Activated T-helper 1 cell treated with anti-CD3 and anti-CD28 coated beads, Interleukin-12 subunit alpha, Interleukin-12 subunit beta, Interleukin-2, Interleukin-4 antibody, amounts not matched to agents 30 ng/mL and 10 ng/mL and 1 ng/mL, durations not matched to agents 14 hours and 24 hours and 36 hours (primary cell): ENCODE measurements at places on chromosomes 2 and 18. TPM values are rescaled to one million over a fixed set of nuclear protein-coding genes. Genes with fewer than 3 reads are reported as not detected.

DNA sequence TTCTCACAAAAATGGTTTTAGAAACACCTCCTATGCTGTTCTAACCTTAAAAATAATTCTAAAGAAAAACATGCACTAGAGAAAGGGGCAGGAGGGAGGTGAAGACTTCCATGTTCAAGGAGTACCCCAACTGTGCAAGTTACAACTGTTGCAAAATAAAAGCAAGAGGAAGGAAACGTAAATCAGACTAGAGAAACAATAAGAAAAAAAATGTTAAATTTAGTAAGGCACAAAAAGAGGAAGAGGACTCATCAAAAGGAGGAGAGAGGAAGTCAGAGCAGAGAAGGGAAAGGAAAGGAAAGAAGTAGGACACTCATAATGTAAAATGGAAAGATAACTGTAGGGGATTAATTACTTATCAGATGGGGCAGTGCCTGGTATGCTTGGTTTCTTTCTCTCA, 34.1 kb downstream of the RAPH1 start:
- DNase-seq = no peak

The FASTKD1 gene
- 50.3 and 50.4 TPM in 2 replicates for total RNA-seq

GRCh38 chr2:221529943-221530652, 42.0 kb downstream of the EPHA4 start:
- DNase-seq = no peak

GRCh38 chr2:231745303-231746038, 35.6 kb downstream of the PDE6D start:
- DNase-seq = no peak

The CCDC102B gene
- 1.1 TPM in 2 replicates for total RNA-seq

GRCh38 chr2:119208791-119209203, 14.8 kb upstream of the STEAP3 start:
- DNase-seq = no peak

GRCh38 chr2:85253890-85254289, 73.9 kb downstream of the TGOLN2 start:
- DNase-seq = no peak

The FKBP7 gene
- 2.9 and 4.5 TPM in 2 replicates for total RNA-seq

- DNase-seq = no peak
These were observed 260.9 kb downstream of the ICOS start for GRCh38 chr2:204197336-204198005.

GRCh38 chr2:16485251-16485650, 180.4 kb downstream of the CYRIA start:
- no peak for DNase-seq

The TNFAIP6 gene
- not detected in 2 replicates for total RNA-seq

The EGR4 gene
- total RNA-seq = 1.9 TPM in 2 replicates

GRCh38 chr2:69103419-69103818, 90.4 kb downstream of the ANTXR1 start:
- no peak for DNase-seq

DNA sequence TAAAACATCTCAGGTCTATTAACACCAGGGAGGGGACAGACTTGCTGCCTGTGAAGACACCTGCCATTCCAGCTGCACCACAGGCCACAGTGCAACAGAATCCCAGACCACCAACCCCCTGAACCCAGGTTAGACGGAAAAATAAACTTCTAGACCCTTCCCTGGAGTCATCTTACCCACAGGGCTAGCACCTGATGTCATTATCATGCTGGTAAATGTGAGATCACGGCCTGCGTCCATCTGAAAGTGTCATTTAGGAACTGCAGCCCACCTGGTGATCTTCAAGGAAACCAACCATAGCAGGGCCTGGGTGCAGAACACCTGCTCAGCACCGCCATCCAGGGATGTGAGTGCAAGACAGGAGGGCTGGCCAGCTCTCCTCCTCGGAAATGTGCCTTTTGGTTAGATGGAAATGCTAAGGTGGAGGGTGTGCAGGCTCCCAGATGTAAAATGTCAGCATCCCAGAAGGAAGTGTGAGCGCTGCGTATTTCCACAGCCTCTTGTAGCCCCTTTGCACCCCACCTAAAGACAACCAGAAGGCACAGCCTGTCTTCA, 80.8 kb downstream of the PTGR3 start:
- DNase-seq = no peak

DNA sequence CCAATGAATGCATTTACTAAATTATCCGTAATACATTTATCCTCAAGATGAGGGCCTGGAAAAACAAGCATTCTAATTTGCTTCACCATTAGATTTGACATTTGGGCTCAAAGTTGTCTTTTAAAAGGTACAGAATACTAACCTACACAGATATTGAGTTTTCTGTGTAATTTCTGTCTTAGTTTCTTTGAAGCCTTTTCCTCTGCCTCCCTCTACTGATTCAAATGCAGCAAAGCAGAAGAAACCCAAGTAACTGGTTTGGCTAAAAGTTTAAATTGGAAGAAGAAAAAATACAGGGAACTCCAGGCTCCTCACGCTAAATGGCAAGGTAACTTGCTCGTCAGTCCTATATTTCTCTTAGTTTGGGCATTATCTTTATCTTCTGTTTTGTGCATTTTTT, 53.3 kb upstream of the SLC5A7 start:
- DNase-seq = no peak

The SIX2 gene
- total RNA-seq = not detected in 2 replicates

DNA sequence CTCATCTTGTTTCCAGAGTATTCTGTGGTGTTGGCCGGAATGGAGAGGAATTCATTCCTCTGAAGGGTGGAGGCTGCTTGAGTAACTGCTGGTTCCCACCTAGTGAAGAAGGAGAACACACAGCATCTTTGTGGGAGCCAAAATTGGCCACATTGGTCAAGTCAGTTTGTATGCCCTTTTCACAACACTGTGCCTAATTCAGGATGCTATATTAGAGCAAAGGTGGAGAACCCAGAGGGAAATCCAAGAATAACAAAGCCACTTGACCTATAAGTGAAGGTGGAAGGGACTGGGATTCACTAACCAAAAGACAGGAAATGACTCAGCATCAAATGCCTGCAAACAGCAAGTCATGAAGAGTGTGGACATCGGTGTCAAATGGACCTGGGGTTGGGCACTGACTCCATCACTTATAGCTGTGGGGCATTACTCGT, 27.3 kb upstream of the MLPH start:
- DNase-seq = no peak

- no peak for DNase-seq
These were observed 29.8 kb upstream of the MYO3B start for GRCh38 chr2:170148161-170148560.

GRCh38 chr2:120783371-120783791, 47.7 kb downstream of the GLI2 start:
- DNase-seq = no peak

DNA sequence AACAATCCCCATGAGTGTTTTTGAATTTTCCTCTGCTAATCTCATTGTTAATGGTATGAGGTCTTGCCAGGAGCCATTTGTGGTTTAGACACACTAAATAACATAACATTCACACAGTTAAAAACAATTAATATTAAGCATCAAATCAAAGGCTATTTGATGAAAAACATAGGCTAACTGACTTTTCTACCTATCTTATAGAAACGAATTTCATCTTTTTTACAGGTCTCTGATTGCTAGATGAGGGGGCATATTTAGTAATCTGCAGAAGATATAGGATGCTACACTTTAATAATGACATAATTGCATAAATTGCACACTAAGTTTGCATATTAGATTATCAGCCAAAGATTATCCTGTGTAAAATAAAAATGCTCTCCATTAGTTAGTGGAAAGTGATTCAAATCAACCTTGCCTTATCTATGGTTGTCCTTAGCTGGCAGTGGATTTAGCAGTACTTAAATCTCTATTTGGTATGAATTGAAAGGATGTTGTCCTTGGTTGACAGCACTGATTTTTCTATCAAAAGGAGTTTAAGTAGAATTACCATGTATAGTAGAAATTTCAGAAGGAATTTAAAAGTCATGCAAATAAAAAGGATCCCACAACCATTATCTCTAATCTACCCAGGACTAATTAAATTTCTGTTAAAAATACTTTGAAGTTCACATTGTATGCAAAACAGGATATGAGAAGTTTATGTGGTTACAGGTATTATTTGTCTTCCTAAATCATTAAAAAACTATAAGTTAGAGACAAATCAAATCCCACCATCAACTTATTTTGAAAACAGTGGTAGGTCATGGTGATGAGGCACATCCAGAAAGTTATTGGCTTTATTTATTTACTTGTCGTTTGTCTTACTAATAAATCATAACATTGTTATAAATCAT, 50.6 kb upstream of the SPAG16 start:
- DNase-seq = no peak

The ATIC gene
- 287 and 299 TPM in 2 replicates for total RNA-seq

The IL36RN gene
- not detected in 2 replicates for total RNA-seq

GRCh38 chr2:71566372-71566771, 113.0 kb downstream of the DYSF start:
- DNase-seq = no peak

The TNS1 gene
- 0.41 and 1.1 TPM in 2 replicates for total RNA-seq

The SPATA3 gene
- not detected in 2 replicates for total RNA-seq

The EFR3B gene
- total RNA-seq = 0.21 and 0.22 TPM in 2 replicates

The RNF125 gene
- 32.2 and 34.6 TPM in 2 replicates for total RNA-seq

- no peak for DNase-seq
These were observed 38.2 kb downstream of the LCT start for GRCh38 chr2:135798762-135799161.

DNA sequence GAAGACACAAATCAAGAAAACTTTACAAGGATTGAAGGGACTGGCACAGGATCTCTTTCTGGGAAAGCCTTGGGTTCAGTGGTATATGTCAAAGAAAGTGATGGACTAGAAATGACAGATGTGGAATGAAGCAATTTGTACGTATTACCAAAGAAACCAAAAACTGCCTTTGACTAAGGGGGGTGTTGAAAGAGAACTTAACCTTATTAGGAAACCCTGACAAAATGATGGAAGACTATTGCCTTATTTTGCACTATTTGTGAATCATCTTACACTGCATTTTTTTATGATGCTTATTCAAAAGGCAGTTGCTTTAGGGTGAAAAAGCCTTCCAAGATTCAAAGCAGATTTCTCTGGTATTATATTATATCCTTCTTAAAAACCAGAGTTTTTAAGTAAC, 4.0 kb downstream of the TSGA10 start:
- no peak for DNase-seq
